ENCODE measurements at places on chromosomes 3 and 15.

- no peak for DNase-seq
These were observed 226.1 kb upstream of the LYSMD4 start for GRCh38 chr15:99959326-99959725.

DNA sequence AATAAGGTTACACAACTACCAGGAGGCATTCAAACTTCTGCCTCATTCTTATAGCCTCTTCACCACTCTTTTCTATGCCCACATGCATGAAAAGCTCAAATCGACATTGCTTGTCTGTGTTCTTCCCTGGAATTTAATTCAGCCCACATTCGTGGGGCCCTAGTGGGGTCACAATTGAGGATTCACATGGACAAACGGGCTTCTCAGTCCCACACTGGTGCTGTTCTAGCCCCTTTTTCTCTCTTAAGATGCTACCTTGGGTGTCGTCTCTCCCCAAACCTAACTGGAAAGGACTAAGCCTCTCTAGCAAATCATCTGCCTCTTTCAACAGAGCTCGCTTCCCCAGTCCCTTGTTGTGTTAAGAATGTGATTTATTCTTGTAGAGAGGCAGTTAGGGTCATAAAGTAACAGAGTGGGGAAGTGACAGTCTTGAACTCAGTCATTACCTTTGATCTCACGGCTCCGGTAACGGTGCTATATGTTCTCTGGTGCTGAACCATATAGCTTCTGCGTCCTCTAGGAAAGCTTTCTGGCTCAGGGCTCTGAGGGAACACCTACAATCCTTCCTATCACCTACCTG is 4.9 kb downstream of the LPP start:
- no peak for DNase-seq

DNA sequence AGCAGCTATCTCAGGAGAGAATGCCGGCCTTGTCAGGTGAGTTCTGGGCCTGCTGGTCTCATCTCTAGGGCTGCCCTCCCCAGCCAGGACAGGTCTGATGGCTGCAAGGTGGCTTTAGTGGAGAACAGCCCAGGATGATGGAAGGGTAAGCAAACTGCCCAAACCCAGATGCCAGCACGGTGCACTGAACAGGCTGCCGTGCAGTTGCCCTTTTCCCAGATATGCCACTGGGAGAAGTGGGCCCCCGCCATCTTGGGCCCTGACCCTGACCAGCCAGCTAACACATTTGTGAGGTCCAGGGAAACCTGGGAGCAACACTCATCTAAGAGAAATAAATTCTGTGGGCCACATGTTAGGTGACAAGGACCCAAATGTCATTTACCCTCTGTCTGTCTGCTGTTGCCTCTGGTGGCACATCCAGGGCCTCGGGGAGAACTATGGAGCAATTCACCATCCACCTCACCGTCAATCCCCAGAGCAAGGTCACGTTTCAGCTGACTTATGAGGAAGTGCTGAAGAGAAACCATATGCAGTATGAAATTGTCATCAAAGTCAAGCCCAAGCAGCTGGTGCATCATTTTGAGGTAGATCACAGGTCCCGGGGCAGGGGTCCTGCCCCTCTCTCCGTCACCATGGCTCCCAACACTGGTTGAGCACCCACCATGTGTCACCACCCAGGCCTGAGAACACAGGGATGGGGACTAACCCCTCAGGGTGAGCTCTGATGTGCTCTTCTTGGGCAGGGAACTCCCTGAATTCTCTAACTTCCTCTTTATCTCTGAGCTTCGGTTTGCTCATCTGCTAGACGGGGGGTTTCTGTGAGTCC is 1.8 kb downstream of the ITIH1 start:
- DNase-seq = no peak

DNA sequence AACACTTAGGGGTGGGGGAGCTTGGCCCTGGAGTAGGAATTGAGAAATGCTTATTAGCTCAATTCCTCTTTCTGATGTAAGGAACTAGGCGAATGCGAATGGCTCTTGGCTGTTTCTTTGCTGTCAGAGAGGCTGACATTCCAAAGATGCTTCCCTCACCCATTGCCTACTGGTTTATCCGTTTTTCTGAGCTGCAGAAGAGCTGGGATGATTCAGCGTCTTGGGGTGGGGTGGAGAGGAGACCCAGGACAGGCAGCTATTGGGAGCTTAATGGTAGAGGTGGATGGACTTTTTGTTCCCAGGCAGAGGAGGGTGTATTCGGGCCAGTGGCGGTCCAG is 9.8 kb downstream of the PLEKHO2 start:
- DNase-seq = no peak

GRCh38 chr15:93719921-93720351 is 511.4 kb upstream of the MCTP2 start:
- no peak for DNase-seq

- DNase-seq = no peak
These were observed 332.3 kb downstream of the SHQ1 start for GRCh38 chr3:72515941-72516340.

- no peak for DNase-seq
These were observed at the start of gene TGM5 for GRCh38 chr15:43266834-43267233. TGM5 (minus strand) TSS chr15:43266928; CDS start chr15:43266849, 79 bp downstream.

DNA sequence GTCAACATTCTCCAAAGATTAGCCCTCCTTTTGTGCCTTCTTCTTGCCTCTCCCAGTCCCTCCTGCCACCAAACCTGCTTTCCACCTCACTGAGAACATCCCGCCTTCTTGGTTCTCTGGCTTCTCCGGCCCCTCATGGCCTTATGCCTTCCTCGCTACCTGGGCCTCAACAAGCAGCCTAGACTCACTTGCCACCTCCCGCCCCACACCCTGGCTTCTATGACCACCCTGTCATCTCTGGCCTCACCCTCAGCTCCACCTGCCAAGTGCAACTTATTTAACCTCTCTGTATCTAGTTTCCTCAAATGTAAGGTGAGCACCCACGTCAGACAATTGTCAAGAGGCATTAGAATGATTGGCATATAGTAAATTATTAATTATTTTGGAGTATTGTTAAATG is 68.8 kb upstream of the MEX3B start:
- no peak for DNase-seq

DNA sequence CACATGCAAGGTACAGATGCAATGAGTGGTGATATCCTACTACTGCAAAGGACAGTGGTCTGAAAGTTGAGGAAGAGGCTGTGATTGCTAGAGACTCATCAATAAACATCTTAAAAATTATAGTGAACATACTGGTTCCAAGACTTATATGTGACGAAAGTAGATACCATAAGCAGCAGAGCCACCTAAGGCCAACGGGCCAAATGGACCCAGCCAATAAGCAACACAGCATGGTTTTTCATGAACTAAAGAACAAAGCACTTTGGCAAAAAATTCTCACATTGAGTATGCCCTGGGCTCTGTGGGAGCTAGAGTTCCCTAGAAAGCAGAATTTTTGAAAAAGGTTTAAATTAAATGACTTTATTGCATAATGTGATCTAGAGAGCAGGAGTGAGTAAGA is 272.1 kb downstream of the SI start:
- no peak for DNase-seq

DNA sequence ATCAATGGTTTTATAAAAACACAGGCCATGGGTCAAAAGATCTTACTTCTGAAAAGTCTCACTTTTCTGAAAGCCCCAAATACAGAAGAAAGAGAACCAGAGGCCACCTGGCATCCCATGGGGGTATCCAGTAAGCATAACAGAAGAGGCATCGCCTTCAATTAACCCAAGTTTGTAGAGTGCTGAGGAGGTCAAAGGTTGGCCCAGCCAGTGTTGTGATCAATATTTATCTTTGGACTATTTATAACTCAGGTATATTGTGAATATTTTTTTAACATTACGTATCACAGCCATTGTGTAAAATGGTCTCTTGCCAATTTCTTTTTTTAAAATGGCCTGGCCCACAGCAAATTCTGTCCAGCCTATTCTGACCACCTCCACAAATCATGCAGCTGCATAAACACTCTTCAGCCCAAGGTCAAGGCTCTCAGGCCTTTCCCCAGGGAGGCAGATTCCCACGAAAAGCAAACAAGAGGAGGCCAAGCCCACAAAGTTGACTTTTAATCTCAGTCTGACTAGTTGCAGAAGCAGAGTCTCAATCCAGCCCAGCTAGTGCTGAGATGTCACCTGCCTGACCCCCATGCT is 26.2 kb upstream of the SPTBN5 start:
- DNase-seq = no peak

DNA sequence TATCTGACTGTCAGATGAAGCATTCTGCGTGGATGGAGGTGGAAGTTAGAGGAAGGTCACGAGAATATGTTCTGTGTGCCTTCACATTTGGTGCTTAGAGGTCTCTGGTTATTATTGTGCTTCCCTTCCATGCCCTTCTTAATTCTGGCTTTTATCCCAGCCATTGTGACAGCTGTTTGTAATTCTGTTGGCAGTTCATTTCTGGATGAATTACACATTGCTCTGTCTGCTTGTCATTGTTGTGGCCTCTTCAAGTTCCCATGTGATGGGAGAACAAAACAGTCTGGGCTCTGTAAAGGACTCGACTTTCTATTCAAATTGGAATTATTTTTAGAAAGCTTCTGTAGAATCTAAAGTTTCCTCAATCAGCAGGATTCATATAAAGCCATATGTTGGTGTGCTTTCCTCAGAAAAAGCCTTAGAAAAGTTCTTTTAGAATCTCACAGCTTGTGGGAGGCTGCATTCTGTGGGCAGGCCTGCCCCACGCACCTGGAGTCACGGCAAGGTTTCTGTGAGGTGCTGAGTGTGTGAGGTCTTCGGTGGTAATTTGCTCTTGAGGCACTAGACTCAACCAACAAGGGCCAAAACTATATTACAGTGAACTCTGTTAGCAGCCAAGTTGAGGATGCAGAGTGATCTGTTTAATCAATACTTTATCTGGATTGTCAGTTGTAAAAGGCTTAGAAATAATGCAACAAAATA is 397.4 kb upstream of the AZI2 start:
- DNase-seq = no peak

GRCh38 chr3:72593881-72594397 is 254.3 kb downstream of the SHQ1 start:
- DNase-seq = no peak

DNA sequence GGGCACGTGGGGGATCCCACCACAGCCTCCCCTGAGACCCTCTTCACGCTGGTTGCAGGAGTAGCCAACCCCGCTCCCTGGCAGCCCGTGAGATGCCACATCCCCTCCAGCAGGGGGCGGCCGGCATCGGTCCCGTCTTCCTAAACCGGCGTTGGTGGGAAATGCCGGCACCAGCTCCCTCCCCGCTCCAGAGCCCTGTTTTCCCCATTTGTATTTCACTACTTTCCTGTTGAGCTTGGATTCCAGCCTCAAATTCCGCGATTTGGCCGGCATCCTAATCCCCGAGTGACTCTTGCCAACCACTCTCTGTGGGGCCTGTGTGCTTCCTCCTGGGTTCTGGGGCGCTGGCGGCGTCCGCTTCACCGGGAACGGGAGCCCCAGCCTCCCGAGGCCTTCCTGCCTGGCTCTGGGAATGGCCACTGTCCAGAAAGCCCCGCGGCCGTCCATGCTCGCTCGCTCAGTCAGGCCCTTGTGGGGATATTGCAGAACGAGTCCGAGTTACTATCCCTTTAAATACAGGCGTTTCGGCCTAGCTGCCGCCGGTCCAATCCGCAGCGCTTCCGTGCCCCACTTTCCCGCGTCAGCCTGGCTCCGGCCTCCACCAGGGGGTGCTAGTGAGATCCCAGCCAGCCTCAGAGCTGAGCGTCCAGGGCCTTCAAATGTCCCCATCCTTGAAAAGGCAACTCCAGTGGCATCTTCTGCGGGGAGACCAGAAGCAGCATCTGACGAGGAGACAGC is 8.1 kb upstream of the ADAMTS17 start:
- DNase-seq = peak; percentile 77

DNA sequence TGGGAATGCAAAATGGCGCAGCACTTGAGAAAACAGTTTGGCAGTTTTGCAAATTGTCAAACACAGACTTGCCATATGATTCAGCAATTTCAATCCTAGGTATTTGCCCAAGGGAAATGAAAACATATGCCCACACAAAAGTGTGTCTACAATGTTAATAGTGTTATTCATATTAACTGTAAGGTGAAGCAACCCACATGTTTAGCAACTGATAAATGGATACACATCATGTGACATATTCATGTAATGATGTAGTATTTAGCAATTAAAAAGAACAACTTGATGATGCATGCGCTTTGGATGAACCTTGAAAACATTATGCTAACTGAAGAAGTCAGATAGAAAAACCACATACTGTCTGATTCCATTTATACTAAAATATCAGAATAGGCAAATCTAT is 539.0 kb upstream of the PPP2R3A start:
- DNase-seq = no peak

DNA sequence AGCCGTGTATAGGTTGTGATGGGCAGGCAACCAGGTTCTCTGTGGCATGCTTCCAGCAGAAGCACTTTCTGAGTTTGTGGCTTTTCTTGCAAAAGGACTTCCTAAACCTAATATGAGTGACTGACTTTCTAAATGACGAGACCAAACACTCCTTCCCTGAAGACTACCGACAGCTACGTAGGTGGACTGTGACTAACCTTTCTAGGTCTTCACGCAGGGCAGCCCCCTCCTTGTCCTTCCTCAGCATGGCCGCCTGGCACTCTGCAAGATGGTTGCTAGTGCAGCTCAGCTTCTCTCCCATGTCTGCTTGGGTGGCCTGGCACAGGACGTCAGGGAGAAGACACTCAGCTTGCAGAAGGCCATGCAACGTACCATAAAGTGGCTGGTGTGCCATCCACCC is 20.9 kb downstream of the CXCR6 start:
- DNase-seq = peak; percentile 49

- DNase-seq = no peak
These were observed 70.4 kb downstream of the THSD4 start for GRCh38 chr15:71185706-71186105.

DNA sequence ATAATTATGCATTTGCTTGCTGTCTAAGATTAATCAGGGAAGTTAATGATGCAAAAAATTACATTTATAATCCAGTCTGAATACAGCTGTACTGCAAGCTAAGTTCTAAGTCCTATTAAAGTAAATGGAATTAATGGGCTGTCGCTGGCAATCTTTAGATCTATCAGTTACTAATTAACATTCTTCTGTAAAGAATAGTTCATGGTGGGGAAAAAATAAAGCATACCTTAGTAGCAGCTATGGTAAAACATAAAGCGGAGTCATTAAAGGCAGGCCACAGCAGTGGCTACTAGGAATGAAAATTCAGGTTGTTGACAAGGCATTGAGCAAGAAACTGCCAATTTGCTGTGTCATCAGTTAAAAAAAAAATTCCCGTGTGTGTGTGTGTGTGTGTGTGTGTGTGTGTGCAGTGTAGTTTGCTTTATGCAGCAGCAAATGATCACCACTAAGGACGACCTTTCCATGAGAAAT is 129.8 kb downstream of the ZNF385D start:
- no peak for DNase-seq

DNA sequence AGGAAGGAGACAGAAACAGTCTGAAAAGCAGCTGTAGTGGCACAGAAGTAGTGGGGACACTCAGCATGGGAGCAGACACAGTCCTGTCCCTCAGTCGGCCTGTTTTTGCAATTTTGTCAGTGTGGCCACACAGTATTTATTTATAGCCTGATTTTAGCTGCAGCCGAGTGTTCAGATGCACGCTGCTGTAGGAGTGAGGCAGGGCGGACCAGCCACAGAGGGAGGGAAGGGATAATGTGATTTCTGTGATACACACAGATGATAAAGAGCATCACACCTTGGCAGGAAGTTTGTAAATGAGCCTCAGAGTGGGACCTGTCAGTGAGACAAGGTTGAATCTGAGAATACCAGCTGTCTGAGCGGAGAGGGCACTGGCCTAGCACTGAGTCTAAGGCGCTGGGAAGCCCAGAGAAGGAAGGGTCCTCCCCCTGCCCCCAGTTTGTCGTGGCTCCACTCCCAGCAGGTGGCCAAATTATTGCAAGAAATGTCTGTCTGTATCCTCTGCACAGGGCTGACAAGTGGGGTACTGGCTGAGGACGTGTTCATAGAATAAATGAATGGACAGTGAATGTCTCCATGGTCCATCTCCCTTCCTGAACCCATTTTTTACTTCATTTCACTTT is 3.8 kb downstream of the PSTPIP1 start:
- DNase-seq = no peak

- DNase-seq = no peak
These were observed 21.8 kb downstream of the MAP2K5 start for GRCh38 chr15:67564021-67564967.
